ENCODE measurements at places on chromosomes 6 and 20.

DNA sequence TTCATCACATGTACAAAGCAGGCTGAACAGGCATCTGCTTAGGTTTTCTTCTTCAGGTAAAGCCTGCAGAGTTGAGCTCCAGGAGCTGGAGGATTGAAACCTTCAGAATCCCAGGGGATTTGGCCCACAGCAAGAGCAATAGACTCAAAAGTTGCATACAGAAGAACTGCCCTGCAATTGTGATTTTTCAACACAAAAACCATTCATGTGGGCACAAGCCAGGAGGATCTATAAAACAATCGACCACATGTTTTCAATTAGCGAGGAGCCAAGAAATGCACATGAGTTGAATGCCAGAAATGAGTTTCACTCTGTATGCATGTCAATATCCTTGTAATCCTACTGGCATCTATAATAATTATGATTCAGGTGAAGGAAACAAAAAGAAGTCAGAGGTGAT, 576.4 kb downstream of the HDGFL1 start:
- DNase-seq: no peak

DNA sequence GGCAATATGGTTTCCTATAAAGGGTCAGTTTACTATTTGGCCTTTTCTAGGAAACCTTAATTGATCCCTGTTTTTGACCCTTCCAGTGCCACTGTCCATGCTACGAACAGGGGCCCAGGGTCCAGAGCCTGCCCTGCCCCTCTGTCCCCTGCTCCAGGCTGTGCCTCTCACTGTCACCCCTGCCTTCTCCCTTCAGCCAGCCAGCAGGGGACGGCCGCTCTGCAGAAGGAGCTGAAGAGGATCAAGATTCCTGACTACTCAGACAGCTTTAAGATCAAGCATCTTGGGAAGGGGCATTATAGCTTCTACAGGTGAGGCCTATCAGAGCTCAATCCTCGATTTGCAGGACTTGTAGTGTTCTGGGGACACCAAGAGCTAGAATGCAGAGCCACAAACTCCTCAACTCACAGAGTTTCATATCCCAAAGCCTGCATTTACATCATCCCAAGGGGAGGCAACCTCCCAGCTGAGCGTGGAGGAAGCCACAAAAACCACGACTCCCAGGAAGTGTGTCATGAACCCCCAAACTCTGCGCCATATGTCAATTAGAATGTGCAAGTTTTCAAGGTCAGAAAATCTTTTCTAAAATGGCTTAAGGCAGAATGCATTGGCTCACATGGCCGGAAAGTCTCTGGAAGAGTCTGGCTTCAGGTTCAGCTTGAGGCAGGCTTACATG, 3.6 kb downstream of the BPI start:
- DNase-seq: no peak

DNA sequence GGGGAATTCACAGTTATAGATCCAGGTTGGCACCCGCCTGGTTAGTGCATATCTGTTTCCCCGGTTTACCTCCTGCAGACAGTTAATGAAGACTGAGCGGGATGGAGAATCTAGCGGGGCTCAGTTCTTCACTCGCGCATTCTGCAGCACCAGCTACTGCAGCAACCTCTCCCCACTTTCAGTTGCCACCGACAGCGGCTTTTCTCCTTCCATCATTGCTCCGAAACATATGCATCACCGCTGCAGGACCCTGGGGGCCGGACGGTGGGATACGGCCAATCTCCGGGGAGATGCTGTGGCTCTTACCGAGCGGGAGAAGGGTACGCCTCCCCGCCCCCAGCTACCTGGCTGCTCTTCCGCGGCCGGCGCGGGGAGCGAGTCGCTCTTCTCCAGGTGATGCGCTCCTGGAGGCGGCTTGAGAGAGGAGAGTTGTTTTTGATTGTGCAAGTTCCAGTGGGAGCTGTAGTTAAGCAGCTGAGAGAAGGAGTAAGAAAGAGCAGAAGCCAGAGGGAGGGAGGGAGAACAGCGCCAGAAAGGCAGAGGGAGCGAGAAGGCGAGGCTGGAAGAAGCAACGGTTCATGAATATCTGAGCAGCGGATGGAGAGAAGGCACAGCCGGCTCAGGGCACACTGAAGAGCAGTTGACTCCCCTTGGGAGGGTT, at the start of gene SGK1:
TSS of gene SGK1 (minus strand) at position 642 of the 661 bp plus-strand sequence. CDS start 652 bp downstream, outside the sequence.
- no peak for DNase-seq

- DNase-seq: peak; percentile 11
Observed at GRCh38 chr6:46862381-46862780, 59.4 kb downstream of the ADGRF5 start.

- DNase-seq: no peak
Observed at GRCh38 chr6:128925765-128926164, 42.8 kb downstream of the LAMA2 start.

- no peak for DNase-seq
Observed at GRCh38 chr6:163646866-163647265, 232.3 kb downstream of the QKI start.

GRCh38 chr20:8095648-8096572, 36.2 kb upstream of the PLCB1 start:
- DNase-seq: no peak

- DNase-seq: no peak
Observed at GRCh38 chr20:45128099-45128498, 3.8 kb upstream of the WFDC12 start.

DNA sequence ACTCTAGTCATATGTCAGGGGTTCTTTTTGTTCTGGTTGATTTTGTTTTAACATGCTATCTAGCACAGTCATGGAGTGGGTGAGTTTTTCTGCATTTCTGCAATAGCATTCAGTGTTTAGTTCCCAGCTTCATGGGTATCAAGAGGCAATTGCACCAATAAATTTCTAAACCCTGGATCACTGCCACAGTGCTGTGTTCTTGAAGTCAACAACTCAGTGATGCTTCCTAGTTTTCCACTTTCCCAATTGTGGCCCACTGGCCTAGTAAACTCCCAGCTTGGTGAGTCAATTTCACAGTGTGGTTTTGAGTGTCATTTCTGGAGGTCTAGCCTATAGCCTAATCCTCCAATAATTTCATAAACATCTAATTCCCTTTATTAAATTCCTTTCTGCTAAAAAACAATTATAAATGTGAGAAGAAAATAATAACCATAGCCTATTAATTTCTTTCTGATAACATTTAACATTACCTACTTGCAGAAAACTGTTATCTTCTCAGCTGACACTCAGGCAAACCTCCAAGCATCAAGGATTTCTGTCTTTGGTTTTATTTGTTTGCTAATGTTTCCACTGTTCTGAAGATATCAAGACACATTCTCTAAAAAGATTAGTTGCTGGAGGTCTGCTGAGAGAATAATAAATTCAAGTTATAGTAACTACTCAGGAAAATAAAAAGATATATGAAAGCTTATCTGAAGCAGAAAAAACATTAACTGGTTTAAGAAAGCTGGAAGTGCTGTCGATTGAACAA, 89.9 kb downstream of the PDE7B start:
- DNase-seq: no peak

DNA sequence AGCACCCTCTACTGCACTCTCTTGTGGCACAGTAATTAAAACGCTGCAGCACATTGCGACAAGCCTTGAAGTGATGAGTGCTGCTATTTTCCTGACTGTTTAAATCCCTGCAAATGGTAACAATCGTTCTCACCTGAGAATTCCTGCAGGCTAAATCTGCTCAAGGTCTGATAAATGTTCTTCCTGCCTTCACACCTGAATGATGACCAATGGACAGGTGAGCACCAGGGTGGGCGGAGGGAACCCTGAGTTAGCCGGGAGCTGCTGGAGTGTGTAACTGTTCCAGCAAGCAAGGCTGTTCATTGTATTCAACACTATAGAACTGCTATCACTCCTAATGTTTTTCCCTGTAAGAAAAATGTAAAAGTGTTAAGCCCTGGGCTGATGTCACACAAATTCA, 4.0 kb downstream of the DACT2 start:
- DNase-seq: no peak
